ENCODE measurements at places on chromosomes 7 and 10. TPM values are rescaled to one million over a fixed set of nuclear protein-coding genes. Genes with fewer than 3 reads are reported as not detected.

Gene SRGN
- total RNA-seq = 715 TPM

Gene CHAT
- total RNA-seq = not detected

Gene HOXA2
- not detected for total RNA-seq

Gene KNDC1
- total RNA-seq = 0.36 TPM

Gene SAMD9L
- total RNA-seq = 7.6 TPM

Gene INHBA
- total RNA-seq = 1.4 TPM

Gene GLI3
- total RNA-seq = 3.1 TPM

Gene ENKUR
- not detected for total RNA-seq

Gene GALNT17
- total RNA-seq = not detected

Gene PCBD1
- total RNA-seq = 13.5 TPM

Gene GIMAP5
- 1.3 TPM for total RNA-seq

Gene UBN2
- 2.3 TPM for total RNA-seq

Gene RNF148
- 0.32 TPM for total RNA-seq

Gene ZNF503
- total RNA-seq = 10.8 TPM

Gene ZNF488
- not detected for total RNA-seq
